ENCODE measurements at places on chromosomes 5 and 9.

DNA sequence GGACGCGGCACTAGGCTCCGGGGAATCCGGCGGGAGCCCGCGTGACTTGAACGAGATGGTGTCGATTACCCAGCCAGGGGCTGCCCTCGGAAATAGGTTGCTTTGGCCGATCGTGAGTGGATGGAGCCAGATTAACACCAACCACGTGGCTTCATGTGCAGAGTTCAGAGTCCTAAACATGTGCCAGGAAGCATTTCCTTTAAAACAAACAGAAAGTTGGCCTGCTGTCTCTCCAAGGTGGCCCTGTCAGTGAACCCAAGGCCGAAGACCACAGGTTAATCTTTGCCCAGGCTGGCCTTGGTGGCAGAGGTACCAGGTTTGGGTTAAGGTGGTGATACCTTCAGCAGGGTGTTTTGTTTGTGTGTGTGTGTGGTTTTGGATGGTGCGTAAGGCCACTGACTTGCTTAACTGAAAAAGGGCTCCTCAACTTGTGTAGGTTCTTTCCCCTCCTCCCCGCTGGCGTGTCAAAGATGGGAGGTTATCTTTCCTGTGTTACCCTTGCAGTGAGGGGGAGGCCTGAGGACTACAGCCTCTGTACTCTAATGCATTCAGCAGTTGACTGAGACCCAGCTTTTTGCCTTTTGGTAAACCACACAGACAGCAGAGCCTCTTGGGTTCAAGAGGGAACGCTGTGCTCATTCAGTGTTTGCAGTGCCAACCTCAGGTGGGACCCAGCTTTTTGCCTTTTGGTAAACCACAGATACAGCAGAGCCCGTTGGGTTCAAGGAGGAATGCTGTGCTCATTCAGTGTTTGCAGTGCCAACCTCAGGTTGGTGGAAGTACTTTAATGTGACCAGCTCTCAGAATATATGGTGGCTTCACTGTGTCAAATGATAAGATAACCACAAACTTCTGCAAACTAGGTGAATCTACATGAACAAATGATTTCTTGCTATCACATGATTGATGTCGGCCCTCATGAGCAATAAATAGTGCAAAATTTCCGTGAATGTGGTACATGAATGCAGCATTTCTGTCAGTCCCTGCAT lies 1.4 kb downstream of the IQGAP2 start:
- no peak for DNase-seq

- DNase-seq = no peak
Observed at GRCh38 chr9:112582371-112583262, 96.0 kb downstream of the KIAA1958 start.

- DNase-seq = no peak
Observed at GRCh38 chr5:4703931-4704458, 436.1 kb upstream of the ADAMTS16 start.

GRCh38 chr5:56025151-56025885 lies 30.6 kb upstream of the IL6ST start:
- DNase-seq = no peak

DNA sequence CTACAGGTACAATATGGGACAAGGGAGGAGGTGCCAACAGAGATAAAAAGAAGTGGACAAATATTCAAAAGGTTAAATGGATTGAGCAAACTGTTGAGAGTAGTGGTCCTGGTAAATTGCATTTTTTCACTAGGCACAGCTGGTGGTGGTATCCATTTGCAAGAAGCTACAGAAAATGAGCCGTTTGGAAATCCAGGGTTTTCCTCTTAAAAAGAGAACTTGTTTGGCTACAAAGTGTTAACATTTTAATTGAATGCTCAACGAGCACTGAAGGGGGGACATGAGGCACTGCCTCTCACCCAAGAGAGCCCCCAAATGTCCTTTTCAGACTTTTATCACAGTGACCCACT lies 491 bp upstream of the ZCCHC9 start:
- DNase-seq = no peak

- DNase-seq = peak; percentile 36
Observed at GRCh38 chr5:51227963-51228470, 155.2 kb upstream of the ISL1 start.

- DNase-seq = peak; percentile 9
Observed at GRCh38 chr5:5497152-5497788, 74.8 kb downstream of the ICE1 start.

DNA sequence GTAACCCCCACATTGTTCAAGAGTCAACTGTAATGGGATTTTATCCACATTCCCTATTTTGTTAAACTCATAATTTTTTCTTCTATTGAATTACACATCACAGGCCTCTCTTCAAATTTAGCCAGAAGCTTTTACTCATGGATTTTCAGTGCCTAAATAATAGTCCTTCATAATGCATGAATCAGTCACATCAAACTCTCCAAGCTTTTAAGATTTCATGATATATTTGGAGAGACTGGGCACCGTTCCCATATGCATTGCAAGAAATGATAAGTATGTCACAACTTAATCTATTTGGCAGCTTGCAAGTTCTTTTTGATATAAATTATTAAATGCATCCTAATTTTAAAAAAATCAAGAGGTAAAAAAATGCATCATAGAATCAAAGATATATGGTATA lies 465.9 kb downstream of the DMAC1 start:
- DNase-seq = no peak

DNA sequence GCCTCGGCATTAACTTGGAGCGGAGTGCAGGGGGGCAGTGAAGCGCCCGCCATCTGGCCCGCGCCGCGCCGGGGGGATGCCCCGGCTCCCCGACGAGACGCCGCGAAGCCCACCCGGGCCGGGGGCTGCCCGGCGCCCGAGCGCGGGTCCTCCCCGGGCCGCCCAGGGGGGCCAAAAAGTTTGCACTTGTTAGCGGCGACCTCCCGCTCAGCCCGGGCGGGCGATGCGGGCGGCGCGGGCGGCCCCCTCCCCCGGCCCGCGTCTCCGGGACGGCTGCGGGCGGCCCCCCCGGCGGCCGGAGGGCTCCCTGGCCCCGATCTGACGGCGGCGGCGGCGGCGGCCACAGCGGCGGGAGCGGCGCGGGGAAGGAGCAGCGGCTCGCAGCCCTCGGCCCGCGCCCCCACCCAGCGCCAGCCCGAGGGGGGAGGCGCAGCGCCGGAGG lies at the start of gene NTNG2:
Gene NTNG2, plus strand, starts transcription at position 316 of the 442 bp plus-strand sequence. CDS start 4,774 bp downstream, outside the sequence.
- DNase-seq = no peak

DNA sequence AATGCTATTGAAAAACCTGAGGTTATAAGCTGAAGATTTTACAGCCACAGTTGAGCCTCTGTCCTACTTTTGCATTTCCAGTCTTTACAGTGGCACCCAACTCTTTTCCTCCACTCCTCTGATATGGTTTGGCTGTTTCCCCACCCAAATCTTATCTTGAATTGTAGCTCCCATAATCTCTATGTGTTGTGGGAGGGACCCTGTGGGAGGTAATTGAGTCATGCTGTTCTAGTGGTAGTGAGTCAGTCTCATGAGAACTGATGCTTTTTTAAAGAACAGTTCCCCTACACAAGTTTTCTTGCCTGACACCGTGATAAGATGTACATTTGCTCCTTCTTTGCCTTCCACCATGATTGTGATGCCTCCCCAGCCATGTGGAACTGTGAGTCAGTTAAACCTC lies 646.1 kb upstream of the SEMA6A start:
- DNase-seq = no peak

DNA sequence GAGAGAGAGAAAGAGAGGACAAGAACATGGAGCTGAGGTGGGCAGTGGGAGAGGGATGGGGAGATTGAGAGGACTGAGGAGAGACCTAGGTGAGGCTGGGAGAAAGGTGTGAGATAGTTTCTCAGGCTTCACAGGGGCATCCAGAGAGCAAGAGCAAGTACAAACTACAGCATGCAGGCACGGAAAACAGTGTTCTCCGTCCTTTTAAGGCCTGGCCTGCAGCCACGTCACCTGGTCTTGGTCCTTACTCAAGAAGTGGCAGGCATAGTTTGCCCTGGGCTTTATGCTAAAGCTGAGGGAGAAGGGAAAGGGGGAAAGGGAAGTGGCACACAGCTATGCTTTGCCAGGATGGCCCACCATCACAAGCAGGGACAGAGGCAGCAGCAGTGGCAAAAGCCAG lies 65.7 kb downstream of the SIL1 start:
- DNase-seq = no peak

GRCh38 chr5:71810471-71811195 lies 91.6 kb downstream of the CARTPT start:
- no peak for DNase-seq

DNA sequence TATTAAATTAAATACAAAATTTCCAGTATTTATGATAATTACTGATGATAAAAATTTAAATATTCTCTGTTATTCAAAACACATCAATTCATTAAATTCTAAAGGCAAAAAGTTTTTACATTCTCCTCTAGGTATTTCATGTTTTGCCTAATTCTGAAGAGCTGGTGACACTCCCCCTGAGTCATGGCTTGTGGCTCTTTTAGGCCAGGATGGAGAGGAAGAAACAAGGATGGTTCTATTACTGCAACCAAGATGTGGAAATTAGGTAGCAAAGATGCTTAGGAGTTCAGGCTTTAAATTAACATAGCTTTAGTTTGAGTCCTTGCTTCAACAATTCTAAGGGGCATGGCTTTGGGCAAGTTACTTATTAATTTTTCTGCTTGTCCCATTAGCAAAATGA lies 1295.8 kb downstream of the EFNA5 start:
- DNase-seq = no peak

GRCh38 chr9:68997666-68998065 lies 16.2 kb downstream of the PRKACG start:
- DNase-seq = no peak

DNA sequence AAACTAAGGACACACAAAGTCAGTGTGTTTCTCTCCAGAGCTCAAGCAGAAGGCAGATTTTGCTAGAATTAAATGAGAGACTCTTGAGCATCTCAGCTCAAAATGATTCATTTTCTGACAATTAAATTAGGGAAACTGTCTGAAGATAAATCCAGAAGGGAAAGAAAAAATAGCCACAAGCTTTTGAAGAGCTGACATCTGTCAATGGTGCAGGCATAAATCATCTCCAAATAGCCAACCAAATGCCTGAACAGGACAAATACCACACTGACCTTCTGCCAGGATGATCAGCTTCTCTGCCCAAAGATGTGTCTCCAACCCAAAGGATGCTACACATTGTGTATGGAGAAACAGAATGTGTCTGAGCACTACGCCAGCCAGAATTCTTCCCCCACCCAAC lies 199.3 kb downstream of the CTNND2 start:
- no peak for DNase-seq

DNA sequence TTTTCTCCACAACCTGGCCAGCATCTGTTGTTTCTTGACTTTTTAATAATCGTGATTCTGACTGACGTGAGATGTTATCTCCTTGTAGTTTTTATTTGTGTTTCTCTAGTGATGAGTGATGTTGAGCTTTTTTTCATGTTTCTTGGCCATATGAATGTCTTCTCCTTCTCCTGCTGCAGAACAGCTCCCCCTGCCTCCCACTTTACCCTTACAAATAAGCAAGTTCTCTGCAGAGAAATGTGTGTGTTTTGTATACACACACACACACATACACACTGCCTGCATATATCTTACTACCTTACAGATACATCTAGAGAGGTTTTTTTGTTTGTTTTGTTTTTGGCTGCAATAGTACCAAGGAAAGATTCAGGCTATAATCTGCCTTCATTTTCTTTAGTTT lies 88.7 kb upstream of the PHF24 start:
- DNase-seq = no peak

DNA sequence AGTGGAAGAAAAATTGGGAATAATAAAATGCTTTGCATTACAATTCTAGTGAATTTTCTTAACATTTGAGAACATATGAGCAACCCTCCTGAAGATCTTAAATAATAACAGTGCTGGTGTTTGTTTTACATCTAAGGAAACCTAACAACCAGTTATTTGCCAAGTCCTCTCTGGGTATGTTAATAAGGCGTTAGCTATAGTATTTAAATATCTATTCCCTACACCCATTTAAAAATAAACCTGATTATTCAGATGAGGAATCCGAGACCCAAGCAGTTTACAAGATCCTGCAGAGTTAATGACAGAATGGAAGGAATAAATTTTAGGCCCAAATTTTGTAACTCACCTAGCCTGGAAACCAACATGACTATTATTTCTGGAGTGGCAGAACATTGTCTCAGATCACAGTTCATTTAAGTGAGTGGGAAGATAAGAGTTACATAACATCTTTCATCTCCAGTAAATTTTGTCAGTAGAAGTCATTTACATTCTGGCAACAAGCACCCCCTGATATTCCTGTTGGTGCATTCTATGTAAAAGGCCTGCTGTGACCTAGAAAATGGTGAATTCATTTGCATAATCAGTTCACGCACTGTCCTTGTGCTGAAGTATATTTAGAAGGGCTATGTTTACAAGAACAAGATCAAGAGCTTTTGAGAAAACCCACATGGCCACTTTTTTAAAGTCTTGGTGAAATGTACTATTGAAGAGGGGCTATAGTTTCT lies 148.2 kb downstream of the COX7C start:
- DNase-seq = no peak

GRCh38 chr9:102106439-102106838 lies 368.0 kb upstream of the GRIN3A start:
- no peak for DNase-seq

- DNase-seq = no peak
Observed at GRCh38 chr9:95032580-95033341, 284.7 kb downstream of the FANCC start.

DNA sequence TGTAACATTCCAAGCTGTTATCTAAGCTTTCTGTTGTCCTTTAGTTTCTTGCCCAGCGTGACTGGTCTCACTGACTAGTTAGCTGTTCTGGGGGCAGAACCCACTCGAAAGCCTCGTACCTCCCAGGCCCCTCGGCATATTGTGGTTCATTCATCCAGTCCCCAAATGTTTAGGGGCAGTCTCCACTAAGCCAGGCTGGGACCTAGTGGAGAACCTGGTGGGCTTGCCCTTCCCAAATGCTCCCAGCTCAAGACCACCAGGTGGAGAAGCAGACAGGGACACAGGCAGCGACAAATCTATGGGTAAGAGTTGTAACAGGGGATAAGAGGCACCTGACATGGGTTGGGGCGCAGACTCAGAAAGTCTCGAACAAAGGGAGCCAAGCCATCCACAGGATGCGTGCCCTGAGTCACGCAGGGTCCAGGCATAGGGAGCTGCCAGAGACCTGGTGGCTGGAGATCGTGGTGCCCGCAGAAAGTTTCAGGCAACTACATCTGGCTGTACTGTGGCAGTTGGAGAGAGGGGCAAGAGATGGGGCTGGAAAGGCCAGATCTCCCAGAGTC lies 851 bp upstream of the EEIG1 start:
- DNase-seq = no peak

GRCh38 chr5:173247510-173247909 lies 12.5 kb upstream of the NKX2-5 start:
- no peak for DNase-seq

DNA sequence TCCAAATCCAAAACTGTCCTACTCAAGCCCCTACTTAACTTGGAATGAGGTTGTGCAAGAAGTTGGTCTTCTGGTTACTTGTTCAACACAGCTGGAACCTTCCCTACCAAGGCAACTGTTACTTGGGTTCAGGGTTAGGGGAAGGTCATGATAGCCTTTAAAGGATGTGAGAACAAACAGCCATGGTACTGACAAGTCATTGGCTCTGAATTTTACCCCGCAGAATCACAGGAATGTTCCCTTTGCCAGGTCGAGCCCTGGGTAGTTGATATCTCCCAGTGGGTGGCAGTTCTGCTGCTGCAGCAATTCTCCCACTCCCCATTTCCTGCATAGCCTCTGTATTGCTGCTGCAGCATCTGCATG lies 396.1 kb upstream of the MPDZ start:
- DNase-seq = no peak

- no peak for DNase-seq
Observed at GRCh38 chr5:68467794-68468193, 252.2 kb downstream of the PIK3R1 start.
